Hematopoietic multipotent progenitor cell treated with erythropoietin and hydrocortisone succinate and interleukin-3 and kit ligand, for 6 days (in vitro differentiated cells): ENCODE measurements at places on chromosomes 4 and X.

DNA sequence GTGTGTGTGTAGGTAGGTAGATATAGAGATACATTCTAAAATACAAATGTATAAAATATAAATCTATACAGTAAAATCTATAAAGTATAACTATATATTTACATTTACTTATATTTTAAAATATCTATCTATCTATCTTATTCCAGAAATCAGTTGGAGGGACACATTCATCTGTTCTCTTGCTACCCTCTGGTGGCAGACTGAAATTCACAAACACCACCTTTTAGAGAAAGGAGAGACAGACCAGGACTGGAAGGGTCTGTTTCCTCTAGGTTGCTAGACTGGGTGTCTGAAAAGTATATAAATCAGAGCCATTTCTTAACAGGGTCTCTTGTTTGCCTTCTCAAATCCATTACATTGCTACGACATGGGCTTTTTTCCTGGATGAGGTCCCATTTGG lies 343.0 kb downstream of the OPHN1 start:
- DNase-seq = peak; percentile 1

GRCh38 chr4:72209600-72209999 lies 177.8 kb downstream of the NPFFR2 start:
- DNase-seq = no peak

DNA sequence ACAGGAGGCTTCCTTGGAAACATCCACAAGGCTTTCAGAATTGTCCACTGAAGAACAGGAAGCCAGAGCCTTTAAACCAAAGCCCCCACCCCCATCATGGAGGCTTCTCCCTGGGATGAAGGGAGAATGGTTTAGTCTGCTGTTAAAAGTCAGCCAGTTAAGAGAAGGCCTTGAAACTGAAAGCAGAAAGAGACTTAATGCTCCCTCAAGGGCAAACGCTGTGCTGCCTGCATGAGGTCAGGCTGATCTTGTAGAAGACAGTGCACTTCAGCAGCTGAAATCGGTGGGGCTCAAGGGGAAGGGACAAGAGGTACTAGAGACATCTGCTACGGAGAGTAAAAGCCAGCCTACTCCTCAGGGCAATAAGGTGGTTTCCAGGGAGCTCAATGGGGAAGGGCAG lies 69.0 kb downstream of the HPRT1 start:
- DNase-seq = no peak

GRCh38 chr4:89316931-89317366 lies 9.3 kb upstream of the GPRIN3 start:
- DNase-seq = peak; percentile 68

- DNase-seq = no peak
These were observed 20.5 kb upstream of the C4orf17 start for GRCh38 chr4:99490286-99490685.

- no peak for DNase-seq
These were observed 134.9 kb downstream of the POLA1 start for GRCh38 chrX:24828600-24828999.
